ENCODE measurements at places on chromosomes 11 and 22.

DNA sequence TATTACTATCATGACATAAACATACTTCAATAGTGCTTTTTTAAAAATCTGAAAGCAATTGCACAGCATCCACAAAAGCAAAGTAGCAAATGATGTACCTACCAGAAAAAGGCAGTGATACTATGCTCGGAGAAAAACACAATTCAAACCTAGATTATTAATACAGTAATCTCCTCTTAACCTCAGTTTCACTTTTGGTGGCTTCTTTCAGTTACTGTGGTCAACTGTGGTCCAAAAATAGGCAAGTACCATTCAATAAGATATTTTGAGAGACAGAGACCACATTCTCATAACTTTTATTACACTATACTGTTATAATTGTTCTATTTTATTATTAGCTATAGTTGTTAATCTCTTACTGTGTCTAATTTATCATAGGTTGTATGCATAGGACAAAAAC is 20.8 kb downstream of the KCNA4 start:
- DNase-seq = no peak

GRCh38 chr11:118921121-118921928 is 4.4 kb downstream of the BCL9L start:
- DNase-seq = no peak

DNA sequence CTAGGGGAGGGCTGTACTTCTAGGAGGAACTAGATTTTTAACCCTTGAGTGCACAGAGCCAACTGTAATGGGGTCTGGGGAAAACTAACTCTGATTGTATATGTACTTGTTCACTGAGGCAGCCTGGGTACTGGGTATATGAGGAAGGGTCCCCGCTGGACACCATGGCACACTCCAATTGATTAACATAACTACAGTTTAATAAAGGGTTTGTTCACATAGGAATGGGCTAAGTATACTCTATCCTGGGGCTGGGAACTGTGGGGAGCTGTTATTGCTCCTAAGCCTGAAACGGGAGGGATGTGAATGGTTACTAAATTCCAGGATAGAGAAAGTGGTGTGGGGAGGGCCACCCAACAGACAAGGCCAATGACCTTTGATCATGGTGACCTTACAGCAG is 67.6 kb downstream of the PARVA start:
- DNase-seq = no peak

DNA sequence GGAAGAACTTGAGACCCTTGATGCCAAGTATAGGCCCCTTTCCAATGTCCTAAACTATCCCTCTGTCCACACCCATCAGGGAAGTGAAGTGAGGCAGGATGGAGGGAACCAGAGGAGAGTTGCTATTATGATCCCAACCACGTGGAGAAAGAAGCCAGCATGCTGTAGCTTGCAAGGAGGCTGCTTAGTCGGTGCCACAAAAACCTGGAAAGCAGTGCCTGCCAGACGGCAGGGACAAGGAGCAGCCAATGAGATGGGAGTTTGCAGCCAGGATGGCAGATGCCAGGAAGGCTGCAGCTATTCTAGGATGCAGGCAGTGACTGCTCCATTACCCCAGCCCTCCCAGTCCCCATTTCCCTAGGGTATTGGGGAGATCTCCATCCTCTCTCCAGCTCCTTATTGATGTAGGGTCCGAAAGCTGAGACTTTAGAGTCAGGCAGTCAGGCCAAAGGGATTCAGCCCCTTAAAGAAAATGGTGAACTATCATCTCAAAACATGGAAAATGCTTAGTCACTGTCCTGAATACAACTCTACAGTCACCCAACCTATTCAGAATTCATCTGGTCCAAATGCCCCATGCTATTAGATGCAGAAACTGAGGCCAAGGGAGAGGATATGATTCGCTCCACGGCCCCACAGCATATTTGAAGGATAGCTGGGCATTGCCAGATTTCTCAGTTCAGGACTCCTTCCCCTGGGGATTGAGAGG is 18.4 kb upstream of the LRRC55 start:
- no peak for DNase-seq

- no peak for DNase-seq
Observed at GRCh38 chr11:113317339-113317738, 3.0 kb downstream of the TTC12 start.

- DNase-seq = no peak
Observed at GRCh38 chr22:27151407-27151806, 494.0 kb downstream of the MIAT start.
